ENCODE measurements at places on chromosomes 11 and 22.
A peak's percentile ranks its signal among the peaks of the same experiment; 100 is the strongest.

- no peak for DNase-seq
Measured at GRCh38 chr11:101096036-101096704, 33.4 kb downstream of the PGR start.

DNA sequence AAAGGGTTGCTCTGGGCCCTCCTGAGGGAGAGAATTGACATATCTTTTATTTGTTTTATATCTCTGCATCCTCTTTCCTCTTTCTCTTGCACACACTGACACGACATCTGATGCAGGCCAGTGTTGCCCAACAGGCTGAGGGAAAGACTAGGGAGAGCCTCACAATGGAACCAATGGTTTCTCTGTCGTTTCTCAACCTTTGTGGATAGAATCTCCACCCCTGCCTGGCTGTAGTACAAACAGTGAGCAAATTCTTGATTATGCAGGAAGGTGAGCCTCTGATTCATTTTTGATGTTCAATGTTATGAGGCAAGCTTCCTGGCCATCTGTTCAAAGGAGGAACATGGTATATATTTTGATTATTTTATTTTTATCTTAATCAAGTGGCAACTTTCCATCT is 49.8 kb upstream of the PLET1 start:
- DNase-seq = no peak

GRCh38 chr11:96384156-96384555 is 5.6 kb downstream of the CCDC82 start:
- DNase-seq = peak; percentile 6

DNA sequence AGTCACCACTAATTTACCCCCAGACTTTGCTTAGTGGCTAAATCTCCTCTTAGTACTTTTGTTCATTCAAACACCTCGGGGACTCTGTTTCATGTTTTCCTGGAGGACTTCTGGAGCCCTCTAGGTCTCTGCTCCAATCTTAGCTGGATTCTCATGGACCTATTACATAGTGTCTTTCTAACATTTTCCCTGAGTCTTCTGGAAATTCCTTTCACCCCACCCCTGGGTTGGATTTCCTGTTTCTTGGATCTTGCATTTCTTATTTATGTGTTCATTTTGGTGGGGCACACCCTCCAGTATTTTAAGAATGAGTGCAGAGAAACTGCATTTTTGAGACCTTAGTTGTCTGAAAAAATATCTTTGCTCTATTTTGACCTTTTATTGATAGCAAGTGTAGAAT is 220.1 kb downstream of the BLID start:
- DNase-seq = no peak

- DNase-seq = no peak
Measured at GRCh38 chr11:94546162-94546470, 2.4 kb downstream of the FUT4 start.

DNA sequence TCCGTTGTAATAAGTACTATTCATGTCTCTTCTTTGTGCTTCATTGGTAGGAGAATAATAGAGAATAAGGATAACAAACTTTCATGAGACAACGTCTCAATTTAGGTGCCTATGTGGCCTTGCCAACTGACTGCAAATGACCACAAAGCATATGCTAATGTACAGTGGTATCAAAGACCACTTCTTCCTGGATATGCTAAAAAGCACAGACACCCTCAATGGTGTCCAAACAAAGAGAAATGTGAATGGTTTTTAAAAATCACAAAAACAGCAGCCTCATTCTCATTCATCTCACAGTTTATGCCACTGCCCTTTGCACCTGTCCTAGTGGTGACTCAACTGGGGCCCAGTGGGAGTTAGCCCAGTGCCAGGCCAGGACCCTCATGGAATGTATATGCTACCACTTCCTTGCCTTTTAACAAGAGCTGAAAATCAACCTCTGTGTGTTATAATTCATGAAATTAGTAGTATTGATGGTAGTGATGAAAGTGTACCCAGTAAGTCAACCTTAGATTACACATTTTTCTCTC is 65.2 kb upstream of the MTMR2 start:
- DNase-seq = no peak

GRCh38 chr11:86047275-86047991 is 21.5 kb downstream of the PICALM start:
- DNase-seq = no peak

DNA sequence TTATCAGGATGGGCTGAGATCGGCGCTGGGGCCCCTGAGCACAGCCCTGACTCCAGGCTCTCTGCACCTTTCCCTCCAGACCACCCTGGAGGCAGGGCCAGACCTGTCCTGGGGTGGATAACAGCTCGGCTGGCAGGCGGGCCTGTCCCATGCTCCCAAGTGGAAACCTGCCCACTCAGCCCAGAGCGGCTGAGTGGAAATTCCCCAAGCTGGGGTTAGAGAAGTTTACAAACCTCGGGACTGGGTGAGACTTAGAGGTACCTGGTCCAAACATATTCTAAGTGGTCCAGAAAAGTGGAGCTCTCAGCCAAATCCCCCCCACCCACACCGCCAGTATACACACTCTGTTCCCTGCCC is 4.8 kb upstream of the FXYD2 start:
- no peak for DNase-seq

- no peak for DNase-seq
Measured at GRCh38 chr11:47000033-47000432, 63.5 kb downstream of the CSTPP1 start.

DNA sequence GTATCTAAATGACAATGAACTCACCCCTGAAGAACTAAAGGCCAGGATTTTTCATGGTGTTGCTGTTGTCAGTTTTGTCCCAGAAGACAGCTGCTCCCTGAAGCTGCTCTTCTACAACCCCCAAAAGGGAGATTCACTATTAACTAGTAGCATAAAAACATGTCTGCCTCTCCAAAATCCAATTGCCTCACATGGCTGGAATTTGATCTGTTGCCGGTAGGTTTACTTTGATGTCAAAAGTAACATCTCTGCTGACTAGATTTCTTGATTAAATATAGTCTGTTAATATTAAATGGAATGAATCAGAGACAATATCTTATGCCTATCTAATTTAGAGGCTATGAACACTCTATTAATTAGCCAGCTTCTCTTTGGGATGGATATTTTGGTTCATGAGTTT is 425.4 kb downstream of the ETS1 start:
- DNase-seq = no peak

DNA sequence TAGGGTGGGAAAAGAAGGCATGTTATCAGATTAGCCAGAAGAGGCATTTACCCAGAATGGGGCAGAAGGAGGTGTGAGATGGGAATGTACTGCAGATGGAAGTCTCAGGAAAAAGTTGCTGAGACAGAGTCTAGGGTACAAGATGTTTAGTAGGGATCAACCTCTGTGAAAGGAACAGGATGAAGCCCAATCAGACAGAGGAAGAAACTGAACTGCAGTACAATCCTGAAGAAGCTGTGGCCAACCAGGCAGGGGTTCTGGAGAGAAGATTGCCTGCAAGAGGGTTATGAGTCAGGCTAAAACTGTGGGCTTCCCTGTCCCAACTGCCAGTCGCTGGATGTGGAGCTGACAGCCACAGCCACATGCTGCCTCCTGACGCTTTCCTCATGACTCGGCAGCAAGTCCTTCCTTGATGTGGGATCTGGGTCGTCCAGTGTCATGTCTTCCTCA is 64.0 kb downstream of the CWC15 start:
- DNase-seq = no peak

DNA sequence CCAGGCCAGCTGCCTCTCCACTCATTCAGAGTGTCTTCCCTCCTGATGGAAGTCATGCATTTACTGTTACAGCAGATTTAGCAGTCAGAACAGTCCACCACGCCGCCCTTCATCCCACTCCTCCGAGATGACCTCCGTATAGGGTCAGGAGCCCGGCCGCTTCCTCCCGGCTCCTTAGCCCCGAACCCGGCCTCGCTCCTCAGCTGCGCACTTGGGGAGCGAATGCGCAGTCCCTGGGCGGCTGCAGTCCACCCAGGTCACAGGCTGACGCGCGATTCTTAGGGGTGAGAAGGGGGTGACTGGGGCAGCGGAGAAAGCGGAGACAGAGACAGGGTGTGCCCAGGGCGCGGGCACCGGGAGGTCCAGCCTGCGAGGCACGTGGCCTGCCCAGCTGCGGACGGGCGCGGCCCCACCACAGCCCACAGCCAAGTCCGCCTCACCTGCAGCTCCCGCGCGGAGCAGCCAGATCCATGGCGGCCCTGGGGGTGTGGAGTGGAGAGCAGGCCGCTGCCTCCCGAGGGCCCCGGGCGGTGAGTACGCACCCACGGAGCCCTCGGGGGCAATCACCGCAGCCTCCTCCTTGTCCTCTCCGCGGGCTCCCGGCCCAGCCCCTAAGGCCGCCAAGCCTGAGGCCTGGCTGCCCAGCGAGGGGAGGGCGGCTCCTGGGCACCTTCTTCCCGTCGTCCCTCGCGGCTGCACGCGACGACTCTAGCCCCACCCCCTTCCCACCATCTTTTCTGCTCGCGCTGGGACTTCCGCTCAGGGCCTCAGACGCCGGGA is 286.6 kb downstream of the BRD1 start:
- DNase-seq = no peak

All from NCI-H1436 treated with DMSO at 0.1 percent for 48 hours (cell line).